ENCODE measurements at places on chromosomes 2 and 18. TPM values are rescaled to one million over a fixed set of nuclear protein-coding genes. Genes with fewer than 3 reads are reported as not detected.

Gene IL18RAP
- not detected for total RNA-seq

Gene MBOAT2
- total RNA-seq: 114 TPM

Gene IGFBP5
- 59.3 TPM for total RNA-seq

Gene MOGAT1
- total RNA-seq: not detected

Gene LYPD6
- total RNA-seq: 20.5 TPM

Gene TEX44
- total RNA-seq: not detected

Gene STON1
- total RNA-seq: 7.6 TPM

Gene UNC80
- 26.5 TPM for total RNA-seq

Gene HES6
- 40.6 TPM for total RNA-seq

Gene NYAP2
- 16.1 TPM for total RNA-seq

Gene HAT1
- total RNA-seq: 60.9 TPM

Data from diencephalon (tissue), 1 donor.